ENCODE measurements at places on chromosomes 6 and 20. TPM values are rescaled to one million over a fixed set of nuclear protein-coding genes. Genes with fewer than 3 reads are reported as not detected.

GRCh38 chr6:111799576-111800258 lies 73.5 kb downstream of the FYN start:
- no peak for DNase-seq

- DNase-seq, result no peak
Measured at GRCh38 chr6:37822851-37823682, 3.5 kb downstream of the ZFAND3 start.

DNA sequence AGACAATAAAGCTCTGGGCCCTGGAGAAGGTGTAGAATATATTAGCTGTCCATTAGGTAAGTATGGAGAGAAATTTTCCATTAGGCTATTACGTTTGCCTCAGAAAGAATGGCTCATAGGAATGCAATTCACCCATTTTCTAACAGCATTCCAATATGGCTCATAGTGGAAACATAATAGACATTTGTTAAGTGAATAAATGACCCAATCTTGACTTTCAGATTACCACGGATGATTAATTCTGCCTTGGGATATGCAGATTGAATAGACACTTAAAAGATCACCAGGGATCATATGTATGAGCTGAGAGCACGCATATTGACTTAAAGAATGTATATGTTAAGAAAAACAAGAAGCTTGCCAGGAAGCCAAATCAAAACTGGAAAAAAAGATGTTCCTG lies 209.1 kb upstream of the CDYL start:
- peak; percentile 28 for DNase-seq

GRCh38 chr6:102918161-102918560 lies 1524.7 kb downstream of the GRIK2 start:
- DNase-seq, result no peak

- no peak for DNase-seq
Measured at GRCh38 chr6:108380876-108381275, 86.0 kb downstream of the AFG1L start.

DNA sequence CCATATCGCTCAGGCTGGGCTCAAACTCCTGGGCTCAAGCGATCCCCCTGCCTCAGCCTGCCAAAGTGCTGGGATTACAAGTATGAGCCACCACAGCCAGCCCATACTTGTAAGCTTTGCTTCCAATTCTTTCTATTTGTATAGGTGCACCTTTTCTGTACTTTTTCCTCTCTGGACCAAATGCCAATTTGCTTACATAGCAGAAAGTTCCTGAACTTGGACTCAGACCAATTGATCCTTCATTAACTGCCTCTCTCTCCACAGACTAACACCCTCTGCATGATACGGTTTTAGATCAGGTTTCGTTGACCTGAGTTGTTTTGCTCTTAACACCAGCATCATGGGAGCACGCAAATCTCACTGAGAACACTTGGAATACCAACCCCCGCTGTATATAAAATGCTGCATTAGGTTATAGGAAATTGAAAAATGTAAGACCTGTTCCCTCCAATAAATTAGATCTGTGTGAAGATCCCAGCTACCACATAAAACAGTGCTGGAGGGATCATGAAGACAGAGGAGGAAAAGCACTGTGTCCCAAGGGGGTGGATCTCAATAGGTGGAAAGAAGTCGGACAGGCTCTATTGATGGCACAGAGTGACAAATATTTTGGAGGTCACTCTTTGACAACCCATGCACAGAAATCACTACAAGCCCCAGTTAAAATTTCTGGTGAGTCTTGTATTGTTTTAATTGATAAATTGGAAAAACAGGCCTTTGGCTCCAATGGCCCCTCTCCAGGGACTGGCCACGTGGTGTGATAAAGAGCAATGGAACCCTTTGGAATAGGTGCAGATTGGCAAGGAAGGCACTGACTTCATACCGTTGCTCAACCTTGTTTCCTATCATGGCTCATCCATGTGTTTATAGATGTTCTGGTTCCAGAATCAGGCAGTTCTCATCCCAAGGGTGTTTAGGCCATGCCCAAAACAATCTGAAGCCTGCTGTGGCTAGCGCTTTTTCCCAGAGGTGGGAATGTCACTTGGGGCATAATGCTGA lies 51.2 kb downstream of the ISM1 start:
- no peak for DNase-seq

DNA sequence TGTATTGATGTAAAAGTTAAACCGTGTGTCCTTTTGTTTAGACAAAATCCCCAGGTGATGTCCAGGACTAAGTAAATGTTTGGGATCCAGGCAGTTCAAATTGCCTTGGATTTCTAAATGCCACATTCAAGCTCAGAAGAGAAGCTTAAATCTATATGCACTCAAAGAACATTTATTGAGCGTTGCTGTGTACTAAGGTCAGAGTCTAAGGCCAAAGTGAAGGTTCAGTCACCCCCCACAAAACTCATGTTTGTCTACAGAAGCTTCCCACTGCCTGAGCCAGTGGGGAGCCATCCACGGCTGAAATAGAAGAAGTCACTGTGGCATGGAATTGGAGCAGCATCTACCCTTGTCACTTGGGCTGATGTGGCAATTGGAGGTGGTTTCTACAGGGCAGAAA lies 70.7 kb upstream of the INSM1 start:
- no peak for DNase-seq

- DNase-seq, result peak; percentile 42
Measured at GRCh38 chr20:52937591-52938100, 34.5 kb upstream of the TSHZ2 start.

DNA sequence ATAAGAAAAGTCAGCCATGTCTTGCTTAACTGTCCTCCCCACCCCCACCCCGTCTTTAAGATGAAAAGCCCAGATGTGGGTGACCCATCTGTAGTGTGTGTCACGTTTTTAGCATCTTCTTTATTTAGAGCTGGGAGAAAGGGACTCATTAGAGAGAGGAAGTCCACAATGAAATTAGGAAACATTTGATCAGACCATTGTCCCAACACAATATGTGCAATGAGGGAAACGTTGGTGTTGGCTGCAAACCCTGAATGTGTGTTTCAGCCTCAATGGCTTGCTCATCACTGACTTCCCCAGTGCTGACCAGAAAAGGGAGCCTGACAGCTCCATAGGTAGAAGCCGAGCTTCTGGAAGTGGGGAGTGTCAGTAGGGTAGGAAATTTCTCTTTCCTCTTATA lies 475.7 kb downstream of the CD83 start:
- no peak for DNase-seq

Gene KCNG1
- total RNA-seq, result 17.9 TPM

Gene NT5DC1
- 13.4 TPM for total RNA-seq

Gene ABHD16B
- not detected for total RNA-seq

Gene GJA10
- not detected for total RNA-seq

Gene GNAS-AS1
- total RNA-seq, result 1.1 TPM
